ENCODE measurements at places on chromosomes 2 and 18.

- DNase-seq: no peak
Observed at GRCh38 chr2:196213252-196213980, 42.0 kb upstream of the STK17B start.

DNA sequence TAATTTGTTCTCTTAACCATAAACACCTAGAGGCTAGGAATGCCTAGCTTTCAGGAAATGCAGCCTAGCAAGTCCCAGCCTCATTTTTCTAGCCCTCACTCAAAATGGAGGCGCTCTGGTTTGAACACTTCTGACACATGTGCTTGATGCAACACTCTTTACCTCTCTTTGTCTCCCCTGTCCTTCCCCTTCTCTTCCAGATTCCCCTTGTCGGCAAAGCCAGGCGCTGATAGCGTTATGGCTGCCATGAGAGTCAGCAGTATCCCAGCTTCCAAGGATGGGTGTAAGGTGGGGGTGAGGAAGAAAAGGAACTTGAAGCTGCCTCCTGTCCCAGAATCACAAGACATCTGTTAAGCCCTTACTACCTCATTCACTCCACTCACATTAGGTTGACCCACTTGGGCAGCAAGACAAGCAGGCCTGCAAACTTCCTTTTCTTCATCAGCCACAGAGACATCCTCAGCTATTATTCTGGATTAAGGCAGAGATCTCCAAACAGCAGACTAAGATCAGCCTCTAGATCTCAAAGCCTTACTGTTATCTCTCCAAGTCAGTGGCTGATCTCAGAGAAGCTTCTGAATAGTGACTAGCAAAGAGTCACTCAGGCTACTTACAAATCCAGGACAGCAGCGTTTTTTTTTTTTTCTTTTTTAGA is 1.9 kb upstream of the ST3GAL5 start:
- no peak for DNase-seq

DNA sequence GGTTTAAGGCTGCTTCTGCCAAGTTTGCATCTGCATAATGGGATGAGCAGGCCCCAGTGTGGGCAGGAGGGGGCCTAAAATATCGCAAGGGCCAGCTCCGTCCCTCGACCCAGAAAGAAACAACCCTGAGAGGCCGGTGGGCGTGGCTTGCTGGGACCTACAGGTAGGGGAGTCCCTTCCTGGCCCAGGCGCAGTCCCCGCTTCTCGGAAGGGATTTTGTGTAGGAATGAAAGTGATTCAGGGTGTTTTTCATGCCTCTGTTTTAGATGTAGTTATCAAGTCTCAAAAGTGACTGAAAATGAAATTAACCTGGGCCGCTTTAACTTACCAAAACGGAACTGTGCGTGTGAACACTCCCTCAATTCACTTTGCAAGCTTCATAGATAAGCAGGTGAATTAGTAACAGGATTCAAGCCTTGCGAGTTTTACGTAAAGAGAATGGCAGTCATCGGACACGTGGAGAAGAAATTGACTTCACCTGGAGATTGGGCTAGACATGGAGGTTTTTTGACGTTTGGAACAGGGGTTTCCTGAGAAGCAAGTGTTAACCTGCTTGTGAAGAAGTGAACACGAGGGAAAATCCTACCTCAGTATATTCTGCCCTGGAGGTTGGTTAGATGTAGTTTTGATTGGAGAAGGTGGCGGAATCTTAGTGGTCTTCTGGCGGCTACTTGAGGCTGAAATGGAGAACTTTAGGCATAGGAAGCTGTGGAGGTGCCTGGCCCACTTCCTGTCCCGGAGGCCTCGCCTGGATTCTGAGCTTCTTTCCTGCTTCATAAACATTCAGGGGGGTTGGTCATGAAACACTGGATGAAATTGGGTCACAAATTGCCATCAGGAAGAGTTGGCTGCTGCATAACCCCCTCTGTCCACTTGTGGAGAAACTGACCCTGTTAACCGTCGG is 1.7 kb downstream of the NCK2 start:
- DNase-seq: no peak

GRCh38 chr2:47784352-47784851 is 1.5 kb downstream of the MSH6 start:
- no peak for DNase-seq

GRCh38 chr2:185219981-185220380 is 518.6 kb upstream of the FSIP2 start:
- DNase-seq: no peak

GRCh38 chr18:6009756-6010155 is 114.4 kb upstream of the TMEM200C start:
- no peak for DNase-seq

- DNase-seq: no peak
Observed at GRCh38 chr2:68662466-68662865, 19.1 kb downstream of the PROKR1 start.

- DNase-seq: no peak
Observed at GRCh38 chr18:34709750-34710441, at the start of gene DTNA. TSS of gene DTNA (plus strand) at chr18:34710298. CDS start at chr18:34755977, 45,679 bp downstream.

All from ascending aorta (tissue), 2 donors.